ENCODE measurements at places on chromosomes 12 and 14.
A peak's percentile ranks its signal among the peaks of the same experiment; 100 is the strongest.

DNA sequence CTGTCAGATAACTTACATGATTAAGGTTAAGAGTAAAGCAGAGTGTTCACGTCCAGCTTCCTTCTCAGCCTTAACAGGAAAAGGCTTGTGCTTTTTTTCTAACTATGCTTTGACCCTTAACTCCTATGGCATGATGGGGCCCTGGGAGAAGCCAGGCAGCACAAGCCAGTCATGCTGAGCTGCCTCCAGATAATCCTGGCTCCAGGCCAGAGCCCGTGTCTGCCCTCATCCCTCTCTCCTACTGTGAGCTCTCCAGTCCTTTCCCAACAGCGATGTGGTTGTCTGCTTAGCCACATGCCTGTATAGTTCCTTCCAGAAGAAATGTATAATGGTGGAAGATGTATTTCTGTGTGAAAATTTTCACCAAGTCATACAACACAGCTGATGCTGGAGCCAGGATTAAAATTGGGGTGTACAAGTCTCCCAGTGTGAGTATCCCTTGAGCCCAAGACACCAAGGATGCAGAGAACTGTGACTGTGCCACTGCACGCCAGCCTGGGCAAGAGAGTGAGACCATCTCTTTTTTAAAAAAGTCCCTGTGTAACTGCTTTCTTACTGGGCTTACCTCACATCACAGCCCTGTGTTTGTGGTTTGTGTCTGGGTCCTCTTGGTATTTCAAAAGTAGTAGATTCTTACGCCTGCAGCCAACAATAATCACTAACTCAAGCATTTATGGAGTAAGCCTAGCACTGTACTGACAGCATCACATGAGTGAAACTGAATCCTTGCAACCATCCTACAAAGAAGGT is 7.9 kb upstream of the ITFG2 start:
- no peak for ATAC-seq

DNA sequence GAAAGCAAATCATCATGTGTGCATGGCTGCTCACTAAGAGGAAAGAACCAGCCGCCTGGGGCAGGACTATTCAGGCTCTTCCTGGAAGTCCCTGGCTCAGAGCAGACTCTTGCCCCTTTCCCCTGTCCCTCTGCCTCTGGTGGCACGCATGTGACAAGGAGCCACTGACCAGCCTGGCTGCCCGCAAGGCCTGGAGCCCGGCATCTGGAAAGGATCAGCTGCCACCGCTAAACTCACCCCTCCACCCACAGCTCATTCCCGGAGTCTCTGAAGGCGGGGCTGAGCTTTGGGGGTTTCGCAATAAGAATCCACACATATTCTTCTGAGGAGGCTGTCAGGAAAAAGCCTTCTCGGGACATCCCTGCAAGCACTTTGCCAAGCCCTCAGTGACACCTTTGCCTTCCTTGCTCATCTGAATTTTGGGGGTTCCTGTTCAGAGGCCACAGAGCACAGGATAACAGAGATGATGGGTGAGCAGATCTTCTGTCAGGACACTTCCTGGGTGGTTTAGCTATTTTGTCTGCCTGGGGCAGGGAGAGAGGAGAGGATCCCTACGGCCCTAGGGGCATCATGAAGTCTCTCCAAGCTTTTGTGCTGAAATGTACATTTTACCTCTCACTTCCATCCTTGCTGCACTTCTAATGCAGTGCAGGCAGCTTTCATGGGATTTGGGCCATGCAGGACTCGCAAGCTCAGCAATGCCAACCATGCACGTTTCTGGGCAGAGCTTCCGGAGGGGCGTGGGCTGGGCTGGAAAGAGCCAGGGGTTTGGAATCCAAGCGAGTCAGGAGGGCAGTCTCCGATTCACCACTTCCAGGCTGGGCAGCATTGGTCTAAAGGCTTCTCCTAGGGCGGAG is 124.8 kb upstream of the MAP1LC3B2 start:
- ATAC-seq, result no peak

GRCh38 chr12:79717006-79717405 is 26.2 kb upstream of the PAWR start:
- ATAC-seq, result no peak

GRCh38 chr14:22152161-22152870 is 436.7 kb downstream of the DAD1 start:
- ATAC-seq, result no peak

GRCh38 chr12:66438601-66439000 is 136.3 kb downstream of the HELB start:
- no peak for ATAC-seq

DNA sequence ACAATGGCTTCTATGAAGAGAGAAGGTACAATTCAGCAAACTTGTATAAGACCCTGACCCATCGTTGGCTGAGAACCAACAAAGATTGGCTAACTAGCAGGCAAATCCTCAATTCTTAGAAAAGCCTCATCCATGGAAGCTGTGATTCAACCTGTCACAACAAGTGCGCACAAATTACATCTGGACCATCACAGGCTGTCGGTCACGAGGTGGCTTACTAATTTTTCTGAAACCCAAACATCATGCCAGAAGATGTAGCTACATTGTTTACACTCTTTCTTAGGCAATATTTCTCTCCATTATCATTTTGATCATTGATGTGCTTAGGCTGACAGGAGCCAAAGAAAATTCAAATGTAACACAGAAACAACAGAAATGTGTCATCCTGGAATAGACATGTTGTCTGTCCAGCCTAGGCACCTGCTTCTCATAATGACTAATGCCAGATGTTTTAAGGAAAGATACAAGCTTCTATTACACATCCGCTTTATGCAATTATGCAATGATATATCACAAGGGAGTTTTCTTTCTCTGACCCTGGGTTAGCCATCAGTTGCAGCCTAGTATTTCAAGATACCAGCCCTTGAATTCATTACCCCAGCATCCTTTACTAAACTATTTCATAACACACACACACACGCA is 92.9 kb upstream of the DIO2 start:
- ATAC-seq, result no peak

DNA sequence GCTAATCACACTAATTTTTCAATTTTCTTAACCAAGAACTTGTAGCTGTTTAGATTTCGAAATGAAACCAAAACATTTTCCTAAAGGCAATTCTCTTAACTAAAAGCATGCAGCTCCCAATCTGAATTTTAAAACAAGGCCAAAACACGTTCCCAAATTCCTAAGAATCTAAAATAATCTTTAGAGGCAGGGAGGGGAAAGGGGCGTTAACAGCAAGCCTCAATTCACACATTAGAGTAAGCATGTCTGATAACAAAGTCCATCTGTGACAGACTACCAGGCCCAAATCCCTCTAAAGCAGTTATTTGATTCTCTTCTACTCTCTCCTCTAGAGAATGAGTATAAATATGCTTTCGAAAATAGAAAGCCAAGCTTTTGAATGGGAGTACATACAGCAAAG is 754 bp downstream of the ATG14 start:
- no peak for ATAC-seq

- no peak for ATAC-seq
Observed at GRCh38 chr12:58678753-58679152, 241.6 kb downstream of the LRIG3 start.

DNA sequence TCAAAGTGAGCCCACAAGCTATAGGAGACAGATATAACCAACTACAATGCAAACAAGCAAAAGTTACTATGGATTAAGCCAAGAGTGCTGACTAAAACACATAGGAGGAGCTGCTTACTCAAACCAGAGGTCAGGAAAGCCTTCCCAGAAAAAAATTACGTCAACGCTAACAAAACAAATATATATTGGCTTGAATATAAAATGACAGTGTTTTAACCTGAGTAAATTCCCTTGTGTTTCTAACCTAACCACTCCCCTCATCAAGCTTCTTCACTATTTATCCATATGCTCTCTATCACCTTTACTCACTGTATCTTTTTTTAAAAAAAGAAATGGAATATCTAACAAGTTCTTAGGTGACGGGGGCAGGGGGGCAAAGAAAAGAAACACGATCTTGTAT is 115.9 kb downstream of the MED13L start:
- no peak for ATAC-seq

DNA sequence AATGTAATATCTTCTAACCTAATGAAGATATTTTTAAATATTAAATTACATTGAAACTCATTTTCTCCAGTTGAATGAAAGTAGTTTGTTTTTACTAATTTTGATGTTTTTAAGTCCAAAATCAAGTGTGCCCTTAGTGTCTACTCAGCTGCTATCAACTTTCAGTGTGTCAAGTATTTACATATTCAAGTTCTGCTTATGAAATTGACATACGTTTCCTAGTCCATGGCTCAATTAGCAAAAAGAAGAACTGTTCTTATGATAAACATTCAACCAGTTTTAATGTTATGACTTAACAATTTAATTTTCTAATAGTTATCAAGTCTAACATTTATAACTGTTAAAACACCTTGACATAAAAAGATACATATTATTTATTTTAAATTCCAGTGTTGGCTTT is 137.1 kb downstream of the DUSP6 start:
- no peak for ATAC-seq

DNA sequence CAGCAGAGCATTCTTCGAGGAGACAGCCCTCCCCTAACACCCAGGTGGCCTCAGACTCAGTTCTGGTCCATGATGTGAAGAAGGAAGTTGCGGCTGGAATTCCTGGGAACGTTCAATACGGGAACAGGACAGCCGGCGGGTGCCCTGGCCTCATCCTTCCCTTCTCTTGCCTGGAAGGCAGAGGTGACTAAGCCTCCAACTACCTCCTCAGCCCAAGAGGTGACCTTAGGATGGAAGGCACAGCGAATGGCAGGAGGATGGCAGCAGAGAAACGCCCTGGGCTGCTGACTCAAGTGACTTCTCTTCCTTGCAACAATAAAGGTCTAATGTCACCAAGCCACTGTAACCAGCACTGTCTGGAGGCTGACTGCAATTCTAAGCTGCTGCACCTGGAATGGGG is 36.1 kb downstream of the DHX37 start:
- ATAC-seq, result no peak

GRCh38 chr12:19288603-19289244 is 150.6 kb upstream of the AEBP2 start:
- no peak for ATAC-seq

DNA sequence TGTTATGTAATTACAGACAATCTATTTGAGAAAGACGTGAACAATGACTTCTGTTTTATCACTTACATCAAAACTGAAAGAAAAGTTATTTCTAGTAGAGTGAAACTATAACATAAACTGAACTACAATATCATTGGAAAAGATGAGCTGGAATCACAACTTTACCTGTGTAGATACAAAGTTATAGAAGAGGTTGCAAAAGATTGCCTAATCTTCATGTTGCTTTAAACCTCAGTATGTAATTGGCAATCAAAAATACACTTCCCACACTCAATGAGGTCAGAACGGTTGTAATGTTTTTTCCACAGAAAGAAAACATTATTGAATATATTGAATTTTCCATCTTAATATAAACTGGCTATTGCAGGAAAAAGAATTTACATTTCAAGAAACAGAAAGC is 37.7 kb upstream of the GXYLT1 start:
- no peak for ATAC-seq

GRCh38 chr12:41439801-41440200 is 251.7 kb downstream of the PDZRN4 start:
- ATAC-seq, result no peak

DNA sequence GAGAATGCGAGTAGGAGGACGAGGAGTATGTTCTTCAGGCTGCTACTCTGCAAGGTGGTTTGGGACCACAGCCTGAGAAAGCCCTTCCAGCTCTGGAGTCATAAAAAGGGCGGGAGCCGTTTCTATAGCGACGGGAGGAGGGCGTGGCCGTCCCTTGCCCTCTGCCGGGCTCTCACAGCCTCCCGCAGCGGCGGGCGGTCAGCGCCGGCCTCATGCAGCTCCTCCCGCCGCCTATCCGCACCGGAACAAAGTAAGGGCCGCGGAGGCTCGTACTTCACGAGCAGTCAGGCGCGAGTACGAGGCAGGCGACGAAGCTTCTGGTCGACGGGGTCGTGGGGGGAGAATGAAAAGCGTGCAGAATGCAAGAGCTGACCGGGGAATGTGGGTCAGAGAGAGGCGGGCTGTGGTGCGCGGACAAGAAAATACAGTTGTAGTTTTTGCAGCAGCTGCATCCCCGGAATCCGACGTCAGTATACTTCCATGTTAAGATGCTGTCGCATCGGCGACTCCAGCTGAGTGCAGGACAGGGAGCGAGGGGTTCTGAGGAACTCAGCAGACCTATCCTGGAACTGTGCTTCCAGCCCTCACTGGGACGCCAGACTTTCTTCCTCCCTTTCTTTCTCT is at the start of gene DYRK4:
Gene DYRK4, plus strand, starts transcription at position 175 of the 624 bp plus-strand sequence. Its CDS starts 38 bp downstream, at position 213.
- no peak for ATAC-seq

DNA sequence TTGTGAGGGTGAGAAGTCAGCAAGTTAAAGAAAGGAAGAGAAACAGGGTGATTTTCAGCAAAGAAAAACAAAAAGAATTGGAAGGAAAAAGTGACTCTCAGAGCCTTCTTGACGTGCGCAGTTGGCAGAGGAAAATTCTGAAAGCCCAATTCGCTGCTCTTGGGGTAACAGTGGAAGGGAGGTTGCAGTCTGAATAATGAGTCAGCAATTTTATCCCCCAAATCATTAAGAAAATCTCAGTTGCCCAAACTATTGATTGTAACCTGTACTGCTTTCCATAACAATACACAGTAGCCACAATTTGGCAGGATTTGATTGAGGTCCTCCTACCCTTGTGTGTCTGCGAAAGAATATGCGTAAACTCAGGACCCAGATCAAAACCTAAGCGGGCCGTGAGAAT is 309.1 kb downstream of the EMP1 start:
- ATAC-seq, result no peak

- ATAC-seq, result no peak
Observed at GRCh38 chr12:72610342-72610741, 338.2 kb downstream of the TRHDE start.

DNA sequence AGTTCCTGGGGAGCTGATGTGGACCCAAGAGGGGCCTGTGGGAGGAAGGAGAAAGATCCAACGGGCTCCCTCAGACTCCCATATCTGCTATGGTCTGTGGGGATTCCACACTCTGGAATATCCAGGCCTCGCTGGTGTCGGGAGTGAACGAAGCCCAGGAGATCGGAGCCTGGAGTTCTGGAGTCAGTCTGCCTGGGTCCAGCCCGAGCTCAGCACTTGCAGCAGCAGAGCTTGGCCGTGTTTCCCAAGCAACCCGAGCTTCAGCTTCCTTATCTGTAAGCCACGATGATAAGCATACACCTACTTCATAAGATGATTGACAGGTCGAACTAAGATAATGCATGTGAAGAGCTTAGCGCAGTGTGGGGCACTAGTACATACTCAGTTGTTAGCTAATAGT is 10.1 kb downstream of the LTBP2 start:
- ATAC-seq, result no peak

- no peak for ATAC-seq
Observed at GRCh38 chr12:95788637-95789036, 1.9 kb downstream of the NTN4 start.

- ATAC-seq, result peak; percentile 52
Observed at GRCh38 chr14:52949711-52950409, 990 bp downstream of the FERMT2 start.

GRCh38 chr14:98018628-98019027 is 1221.4 kb downstream of the VRK1 start:
- no peak for ATAC-seq

- ATAC-seq, result no peak
Observed at GRCh38 chr14:37167151-37168047, 5.0 kb downstream of the SLC25A21 start.

DNA sequence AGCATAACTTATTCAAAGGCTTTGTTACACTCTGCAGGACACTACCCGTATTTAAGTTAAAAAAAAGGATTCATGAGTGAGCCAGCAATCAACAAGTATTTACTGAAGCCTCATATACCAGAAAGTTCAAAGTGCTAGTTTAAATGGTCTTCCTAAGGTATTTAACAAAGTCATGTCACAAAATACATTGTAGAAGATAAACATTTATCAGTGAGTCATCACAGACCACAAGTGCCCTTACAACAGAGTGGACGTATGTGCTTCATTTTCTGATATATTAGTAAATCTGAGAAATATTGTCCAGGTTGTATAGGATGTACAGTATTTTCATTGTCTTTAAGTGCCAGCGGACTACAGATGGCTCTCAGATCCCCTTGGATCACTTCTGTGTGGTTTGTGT is 24.2 kb downstream of the FLRT2 start:
- no peak for ATAC-seq

All from activated T-helper 17 cell treated with anti-CD3 and anti-CD28 coated beads, Interleukin-2, amount 50 U/mL, for 72 hours (primary cell).